ENCODE measurements at places on chromosomes 13 and 19.

DNA sequence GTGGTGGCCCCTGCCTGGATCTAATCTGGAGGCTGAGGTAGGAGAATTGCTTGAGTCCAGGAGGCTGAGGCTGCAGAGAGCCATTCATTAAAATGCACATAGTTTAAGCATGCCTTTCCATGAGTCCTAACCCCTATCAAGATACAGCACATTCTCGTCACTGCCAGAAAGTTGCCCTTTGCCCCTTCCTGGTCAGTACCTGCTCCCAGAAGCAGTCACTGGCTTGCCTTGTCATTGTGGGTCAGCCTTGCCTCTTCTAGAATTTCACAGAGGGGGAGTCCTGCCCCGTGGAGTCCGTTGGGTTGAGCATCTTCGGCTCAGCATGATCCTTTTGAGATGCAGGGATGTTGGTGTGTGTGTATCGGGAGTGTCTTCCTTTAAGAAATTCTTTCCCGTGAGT is 10.8 kb downstream of the BICRA start:
- no peak for DNase-seq

DNA sequence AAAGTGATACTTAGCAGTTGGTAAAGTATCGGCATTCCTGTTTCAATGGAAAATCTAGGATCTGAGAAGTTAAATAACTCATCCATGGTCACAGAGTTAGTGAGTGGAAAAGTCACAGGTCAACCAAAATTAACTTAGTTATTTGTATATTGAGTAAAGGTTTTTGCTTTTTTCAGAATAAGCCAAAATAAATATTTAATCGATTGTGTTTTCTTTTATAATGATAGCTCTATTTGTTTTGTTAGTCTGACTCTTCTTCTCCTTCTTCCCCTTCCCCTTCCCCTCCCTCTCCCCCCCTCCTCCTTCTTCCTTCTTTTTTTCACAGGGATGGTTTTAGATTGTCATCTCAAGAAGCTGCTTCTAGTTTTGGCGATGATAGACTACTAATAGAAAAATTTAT is 173.5 kb downstream of the PCCA start:
- no peak for DNase-seq

- no peak for DNase-seq
These were observed 20.4 kb downstream of the RNF17 start for GRCh38 chr13:24784319-24784718.

DNA sequence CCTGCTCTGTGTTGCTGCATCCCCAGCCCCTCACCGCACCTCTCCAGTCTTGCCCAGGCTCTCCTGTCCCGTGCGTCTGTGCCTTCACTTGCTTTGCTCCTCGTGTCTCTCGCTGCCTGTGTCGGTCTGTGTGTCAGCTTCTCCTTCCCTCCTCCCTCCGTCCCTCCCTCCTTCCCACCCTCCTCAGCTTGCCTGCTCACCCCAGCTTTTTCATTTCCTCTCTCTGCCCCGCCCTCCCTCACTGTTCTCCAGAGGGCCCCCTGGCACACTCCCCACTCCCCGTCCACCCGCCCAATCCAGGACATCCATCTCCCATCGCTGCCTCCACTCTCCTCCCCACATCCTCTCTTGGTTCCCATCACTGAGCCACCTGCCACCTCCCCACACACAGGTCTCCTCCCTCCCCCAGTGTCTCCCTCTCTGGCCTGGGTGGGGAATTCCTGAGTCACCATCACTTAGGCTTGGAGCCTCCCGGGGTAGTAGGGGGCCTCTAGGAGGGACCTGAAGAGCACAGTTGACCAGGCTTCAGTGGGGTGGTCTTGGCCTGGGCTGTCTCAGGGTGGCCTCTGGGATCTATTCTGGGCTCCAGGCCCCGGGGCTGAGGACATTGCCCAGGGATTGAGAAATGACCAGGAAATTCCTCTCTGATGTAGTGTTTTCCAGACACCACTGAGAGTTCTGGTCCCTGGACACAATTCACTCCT is at the start of gene PTGIR:
PTGIR (minus strand) TSS at position 132 of the 704 bp plus-strand sequence. CDS start 864 bp downstream, outside the sequence.
- peak; percentile 93 for DNase-seq

- DNase-seq, result no peak
These were observed 837.2 kb upstream of the MIR17HG start for GRCh38 chr13:90510319-90510718.

DNA sequence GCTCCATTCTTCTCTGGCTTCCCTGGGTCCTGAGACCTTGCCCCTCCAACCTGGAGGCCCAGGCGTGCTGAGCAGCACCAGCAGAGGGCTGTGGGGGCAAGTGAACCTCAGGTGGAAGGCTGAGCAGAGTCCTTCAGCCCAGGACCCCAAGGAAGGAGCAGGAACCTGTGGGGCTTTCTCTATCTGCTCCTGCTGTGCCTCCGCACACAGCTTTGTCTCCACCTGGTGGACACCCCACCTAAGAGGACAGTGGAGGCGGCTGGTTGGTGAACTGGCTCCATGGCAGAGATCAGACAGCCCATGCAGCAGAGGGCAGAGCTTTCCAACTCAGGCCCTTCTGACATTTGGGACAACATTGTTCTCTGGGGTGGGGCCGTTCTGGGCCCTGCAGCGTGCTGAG is 19.7 kb downstream of the ZFR2 start:
- peak; percentile 61 for DNase-seq

- DNase-seq, result no peak
These were observed 142.9 kb upstream of the SPACA7 start for GRCh38 chr13:112233256-112233655.

- no peak for DNase-seq
These were observed 276 bp downstream of the ALG11 start for GRCh38 chr13:52012512-52012836.

- no peak for DNase-seq
These were observed 1633.0 kb upstream of the PCDH20 start for GRCh38 chr13:63048653-63049052.

DNA sequence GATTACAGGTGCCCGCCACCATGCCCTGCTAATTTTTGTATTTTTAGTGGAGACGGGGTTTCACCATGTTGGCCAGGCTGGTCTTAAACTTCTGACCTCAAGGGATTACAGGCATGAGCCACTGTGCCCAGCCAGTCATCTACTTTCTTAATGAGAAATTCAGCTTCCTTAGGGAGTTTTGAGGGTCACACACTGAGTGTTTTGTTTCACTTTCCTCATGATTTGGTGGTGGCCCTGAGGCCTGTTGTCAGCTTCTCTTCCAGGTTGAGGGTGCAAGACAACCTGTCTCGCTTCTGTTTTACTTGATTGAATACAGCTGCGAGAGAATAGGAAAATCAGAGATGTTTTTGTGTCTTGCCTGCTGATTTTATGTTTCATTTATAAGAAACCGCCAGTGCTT is 9.9 kb downstream of the FRY start:
- no peak for DNase-seq

DNA sequence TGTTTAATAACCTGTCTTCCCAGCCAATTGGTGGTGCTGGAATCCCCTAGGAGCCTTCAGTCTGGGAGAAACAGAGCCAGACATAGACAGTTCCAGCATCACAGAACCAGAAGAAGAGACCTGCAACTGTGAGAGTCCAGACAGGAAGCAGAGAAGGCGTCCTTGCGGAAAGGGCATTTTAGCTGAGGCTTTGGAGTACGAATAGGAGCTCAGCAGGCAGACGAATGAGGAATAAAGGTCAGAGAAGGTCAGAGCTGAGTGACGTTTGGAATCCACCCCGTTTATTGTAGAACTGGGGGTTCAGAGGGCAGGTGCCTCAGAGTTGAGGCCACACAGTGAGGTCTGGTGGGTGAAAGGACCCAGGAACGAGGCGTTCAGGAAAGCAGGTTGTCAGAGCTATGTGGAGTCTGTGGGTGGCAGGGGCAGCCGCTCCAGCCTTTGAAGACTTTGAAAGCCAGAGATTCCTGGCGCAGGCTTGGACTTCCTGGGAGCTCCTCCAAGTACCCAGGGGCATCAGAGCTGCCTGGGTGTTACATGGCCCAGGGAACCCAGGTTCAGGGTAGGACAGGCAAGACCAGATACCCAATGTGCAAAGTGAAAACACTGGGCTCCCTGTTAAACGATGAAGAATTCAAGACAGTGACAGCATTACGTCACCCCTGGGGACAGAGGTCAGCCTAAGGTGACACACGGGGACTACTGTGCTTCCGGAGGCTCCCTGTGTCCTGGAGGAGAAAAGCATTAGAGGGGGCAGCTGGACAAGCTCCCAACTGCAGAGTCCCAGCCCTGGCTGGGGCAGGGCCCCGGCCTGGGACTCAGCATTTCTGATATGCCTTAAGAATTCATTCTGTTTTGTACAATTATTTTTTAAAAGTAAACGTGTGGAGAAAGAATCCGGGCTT is 5.5 kb downstream of the ARRDC2 start:
- no peak for DNase-seq

- peak; percentile 59 for DNase-seq
These were observed 568 bp downstream of the ATP11A start for GRCh38 chr13:112690283-112690929.

GRCh38 chr13:113897161-113897560 is 33.3 kb upstream of the GAS6 start:
- DNase-seq, result peak; percentile 89

DNA sequence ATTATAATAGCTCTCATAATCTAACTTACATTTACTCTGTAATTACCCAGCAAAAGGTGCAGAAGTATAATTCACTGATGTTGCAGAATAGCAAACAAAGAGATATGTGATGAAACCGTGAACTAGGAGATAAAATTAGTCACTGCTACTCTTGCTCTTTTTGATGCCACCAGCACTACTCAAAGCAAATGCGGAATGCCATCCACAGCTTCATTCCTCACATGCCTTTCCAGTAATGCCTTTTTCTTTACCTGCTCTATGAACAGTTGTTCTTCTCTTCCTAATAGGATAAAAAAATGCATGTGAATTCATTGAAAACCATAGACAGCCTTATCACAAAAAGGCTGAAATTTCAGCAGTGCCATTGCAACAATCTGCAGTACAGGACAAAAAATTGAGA is 1129.5 kb downstream of the DIAPH3 start:
- no peak for DNase-seq

DNA sequence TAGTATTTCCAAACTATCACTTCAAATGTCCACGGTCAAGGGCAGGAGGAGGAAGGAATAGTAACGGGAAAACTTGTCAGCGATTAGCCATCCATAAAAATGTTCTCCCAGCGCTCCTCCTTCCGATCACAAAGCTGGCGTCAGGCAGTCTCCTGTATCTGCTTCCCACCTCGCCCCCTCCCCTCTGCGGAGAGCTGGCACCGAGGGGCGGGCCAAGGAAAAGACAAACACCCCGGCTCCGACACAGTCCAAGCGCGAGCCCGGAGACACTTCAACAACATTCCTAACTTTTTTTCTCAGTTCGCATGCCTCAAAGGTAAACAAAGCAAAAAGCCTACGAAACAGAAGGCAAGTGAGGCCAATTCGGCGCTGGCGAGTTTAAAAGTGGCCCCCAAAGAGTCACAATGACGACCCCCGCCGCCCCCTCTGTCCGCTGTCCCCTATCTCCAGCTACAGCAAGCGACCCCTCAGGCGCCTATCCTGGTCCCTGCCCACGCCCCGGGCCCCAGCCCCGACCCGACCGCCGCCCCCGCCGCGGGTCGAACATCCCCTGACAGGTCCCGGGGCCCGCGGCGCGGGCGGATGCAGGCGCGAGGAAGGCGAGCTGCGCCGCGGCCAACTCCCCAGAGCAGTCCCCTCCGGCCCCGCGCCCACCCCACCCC is 736 bp downstream of the SMAD9 start:
- DNase-seq, result peak; percentile 31

DNA sequence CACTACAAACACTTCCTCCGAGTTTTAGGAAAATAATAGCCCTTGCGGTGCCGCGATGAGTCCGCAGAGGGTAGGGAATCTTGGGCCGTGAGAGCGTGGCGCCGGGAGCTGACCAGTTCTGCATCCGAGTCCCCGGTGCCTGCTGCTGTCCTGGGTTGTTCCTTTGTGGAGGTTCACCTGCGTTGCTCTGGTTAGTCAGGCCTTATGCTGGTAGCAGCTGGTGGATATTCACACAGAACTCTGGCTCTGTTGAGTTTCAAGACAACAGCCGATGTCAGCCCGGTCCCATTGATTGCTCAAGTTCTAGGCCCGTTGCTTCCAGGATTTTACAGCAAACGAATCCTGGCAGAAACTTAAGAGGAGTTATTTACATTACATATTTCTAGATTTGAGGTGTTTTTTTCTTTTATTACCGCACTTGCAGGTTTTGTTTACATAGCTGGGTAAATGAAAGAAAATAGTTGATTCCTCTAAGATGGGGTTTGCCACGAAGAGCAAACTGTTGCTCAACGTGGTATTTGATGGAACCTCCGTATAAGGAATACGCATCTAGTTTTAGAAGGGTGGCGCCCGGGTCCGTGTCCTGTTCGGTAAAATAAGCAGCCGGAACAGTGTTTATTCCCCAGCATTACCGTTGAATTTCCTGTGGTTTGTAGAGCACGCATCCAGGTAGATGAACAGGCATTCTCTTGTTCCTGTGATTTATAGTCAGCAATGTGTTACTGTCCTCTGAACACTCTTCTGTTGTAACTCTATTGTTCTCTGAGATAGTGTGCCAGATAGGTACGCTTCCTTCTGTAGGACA is 1.3 kb downstream of the CLDN10 start:
- no peak for DNase-seq

- DNase-seq, result no peak
These were observed 61.7 kb downstream of the GNG7 start for GRCh38 chr19:2640563-2641331.
